ENCODE measurements at places on chromosomes 1 and 21.

GRCh38 chr21:19049567-19049966 lies 646.0 kb upstream of the TMPRSS15 start:
- DNase-seq, result no peak

DNA sequence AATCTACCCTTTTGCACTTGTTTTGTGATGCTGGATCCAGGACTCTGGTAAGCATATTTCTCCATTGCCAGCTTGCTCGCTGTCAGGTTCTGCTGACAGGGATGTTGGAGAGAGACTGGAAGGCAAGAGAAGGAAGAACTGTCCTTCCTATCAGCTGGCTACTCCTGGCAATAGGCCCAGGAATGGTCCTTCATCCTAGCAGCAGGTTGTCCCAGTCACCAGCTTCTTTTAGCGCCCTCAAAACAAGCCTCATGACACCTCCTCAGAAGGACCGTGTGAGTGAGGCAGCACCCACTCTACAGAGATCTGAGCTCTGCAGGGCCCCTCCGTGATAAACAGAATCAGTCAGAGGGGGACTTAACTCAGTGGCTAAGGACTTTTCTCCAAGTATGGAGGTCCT lies 33.1 kb upstream of the SLAMF9 start:
- no peak for DNase-seq

- DNase-seq, result no peak
These were observed 2.4 kb downstream of the NHLH2 start for GRCh38 chr1:115838431-115839028.

DNA sequence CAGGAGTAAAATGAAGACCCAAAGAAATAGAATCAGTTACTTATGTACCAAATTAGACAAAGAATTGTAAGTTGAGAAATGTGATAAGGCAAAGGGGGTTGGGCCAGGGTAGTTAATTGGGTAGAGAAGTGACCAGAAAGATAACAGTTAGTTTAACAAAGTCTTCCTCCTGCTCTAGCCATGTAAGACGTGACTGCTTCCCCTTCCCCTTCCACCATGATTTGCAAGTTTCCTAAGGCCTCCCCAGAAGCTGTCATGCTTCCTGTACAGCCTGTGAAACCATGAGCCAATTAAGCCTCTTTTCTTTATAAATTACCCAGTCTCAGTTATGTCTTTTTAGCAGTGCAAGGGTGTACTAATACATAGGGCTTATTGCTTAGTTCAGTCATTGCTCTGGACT lies 142.0 kb upstream of the PDE4B start:
- no peak for DNase-seq

DNA sequence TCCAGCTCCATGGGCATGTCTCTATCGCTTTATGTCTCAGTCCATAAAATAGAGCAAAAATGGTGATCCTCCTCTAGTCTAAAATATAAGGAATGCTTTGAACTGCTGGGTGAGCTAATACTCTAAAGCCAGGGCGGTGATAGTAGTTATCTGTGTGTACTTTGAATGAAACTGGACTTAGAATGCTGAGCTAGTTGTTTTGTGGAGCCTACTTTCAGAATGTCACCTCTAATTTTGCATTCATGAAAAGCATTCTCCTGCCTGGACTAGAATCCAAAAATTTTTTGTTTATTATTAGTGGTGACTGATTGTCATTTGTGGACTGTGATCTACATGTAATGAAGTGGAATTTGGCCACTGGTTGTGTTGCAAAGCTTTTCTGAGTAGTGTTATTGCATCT lies 241.6 kb upstream of the C1orf105 start:
- no peak for DNase-seq

- peak; percentile 74 for DNase-seq
These were observed 16.0 kb upstream of the PIGV start for GRCh38 chr1:26771643-26772321.

- DNase-seq, result no peak
These were observed 243.5 kb downstream of the KAZN start for GRCh38 chr1:14841951-14842350.

DNA sequence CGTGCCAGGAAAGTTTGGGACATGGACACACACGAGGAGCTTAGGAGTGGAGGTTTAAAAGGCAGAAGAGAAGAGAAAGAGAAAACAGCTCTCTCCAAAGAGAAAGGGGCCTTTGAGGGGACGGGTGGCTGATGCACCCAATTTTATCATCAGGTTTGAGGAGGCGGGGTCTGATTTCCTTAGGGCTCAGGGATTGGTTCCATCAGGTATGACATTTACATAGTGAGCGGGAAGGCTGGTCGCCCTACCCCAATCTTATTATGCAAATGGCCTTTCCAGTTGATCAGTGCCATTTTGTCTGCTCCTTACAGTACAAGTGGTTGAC lies 749.1 kb upstream of the TPTE start:
- no peak for DNase-seq

DNA sequence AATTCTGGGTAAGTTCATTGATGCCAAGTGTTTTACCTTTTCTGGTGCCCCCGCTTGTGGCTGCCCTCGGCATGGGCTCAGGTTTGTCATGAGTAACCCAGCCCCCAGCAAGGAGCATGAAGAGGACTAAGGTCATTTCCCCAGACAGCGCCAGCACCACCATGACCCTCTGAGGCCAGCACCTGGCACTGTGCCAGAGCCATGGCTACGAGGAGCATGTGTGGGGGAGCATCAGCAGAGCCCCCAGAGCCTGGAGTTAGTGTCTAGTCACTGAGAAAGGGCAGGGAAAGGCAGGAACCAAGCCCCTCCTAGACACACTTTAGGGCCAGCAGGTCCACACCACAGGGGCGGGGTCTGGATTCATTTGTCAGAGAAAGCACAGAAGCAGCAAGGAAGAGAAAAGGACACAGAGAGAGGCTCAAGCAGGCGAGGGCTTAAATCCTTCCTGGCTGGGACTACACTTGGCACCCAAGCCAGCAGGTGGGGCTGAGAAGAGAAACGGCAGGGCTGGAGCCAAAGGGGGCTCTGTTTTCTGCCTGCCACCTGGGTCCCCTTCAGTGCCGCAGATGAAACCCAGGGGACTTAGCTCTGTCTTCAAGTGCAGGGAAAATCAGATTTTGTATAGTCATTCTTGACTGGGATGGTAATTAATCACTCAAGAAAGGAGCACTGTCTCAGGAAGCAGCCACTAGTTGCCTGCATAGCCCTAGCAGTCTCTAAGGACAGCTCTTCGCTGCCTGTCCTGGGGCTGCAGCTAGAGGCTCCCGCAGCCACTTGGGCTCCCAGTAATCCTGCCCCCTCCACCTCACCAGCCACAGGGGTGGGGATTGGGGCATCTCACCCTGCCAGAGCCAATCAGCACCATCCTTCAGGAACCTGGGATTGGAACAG lies 79.6 kb upstream of the ZC3H12A start:
- DNase-seq, result no peak

DNA sequence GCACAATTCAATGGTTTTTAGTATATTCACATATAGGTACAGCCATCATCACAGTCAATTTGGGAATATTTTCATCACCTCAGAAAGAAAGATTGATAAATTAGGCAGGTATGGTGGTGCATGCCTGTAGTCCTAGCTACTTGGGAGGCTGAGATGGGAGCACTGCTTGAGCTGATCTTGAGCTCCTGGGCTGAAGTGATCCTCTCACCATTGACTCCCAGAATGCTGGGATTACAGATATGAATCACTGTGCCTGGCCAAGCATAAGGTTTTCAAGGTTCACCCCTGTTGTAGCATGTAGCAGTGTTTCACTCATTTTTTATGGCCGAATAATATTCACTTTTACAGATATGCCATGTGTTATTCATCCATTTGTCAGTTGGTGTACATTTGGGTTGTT lies 44.7 kb upstream of the MTF2 start:
- no peak for DNase-seq

GRCh38 chr1:42690477-42691156 lies 8.4 kb downstream of the YBX1 start:
- peak; percentile 38 for DNase-seq

DNA sequence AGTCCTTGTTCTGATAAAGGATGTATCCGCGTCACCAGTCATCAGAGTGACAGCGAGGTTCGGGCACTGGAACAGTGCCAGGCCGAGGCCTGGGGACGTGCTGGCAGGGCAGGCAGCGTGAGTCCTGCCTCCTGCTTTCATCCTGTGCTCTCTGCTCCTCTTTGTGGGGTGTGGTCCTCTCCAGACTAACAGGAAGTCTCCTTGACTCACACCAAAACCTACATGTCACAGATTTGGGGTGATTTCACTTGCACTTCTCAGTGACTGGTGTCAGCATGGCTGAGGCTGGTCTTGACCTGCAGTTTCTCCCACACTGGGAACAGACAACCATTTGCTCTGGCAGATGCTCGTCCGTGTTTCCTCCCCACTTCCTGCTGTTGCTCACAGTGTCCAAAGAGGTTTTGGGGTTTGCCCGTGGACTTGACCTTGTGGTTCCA lies 8.8 kb upstream of the NLRP3 start:
- DNase-seq, result no peak

GRCh38 chr1:203490607-203491006 lies 3.3 kb upstream of the OPTC start:
- DNase-seq, result no peak

DNA sequence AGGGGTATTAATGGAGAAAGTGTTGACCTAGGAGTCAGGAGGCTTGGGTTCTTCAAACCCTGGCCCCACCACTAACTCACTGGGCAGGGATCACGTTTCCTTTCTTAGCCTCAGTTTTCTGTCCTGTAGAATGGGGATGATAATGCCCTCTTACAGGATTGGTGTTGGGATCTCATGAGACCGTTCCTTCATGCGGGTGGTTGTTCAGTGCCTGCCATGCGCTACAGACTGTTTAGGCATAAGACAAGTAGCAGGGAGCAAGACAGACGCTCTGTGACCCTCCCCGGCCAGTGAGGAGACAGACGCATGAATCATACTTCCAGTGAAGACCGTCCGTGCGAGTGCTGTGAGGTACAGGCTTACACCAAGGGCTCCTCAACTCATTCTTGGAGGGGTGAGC lies 81.7 kb downstream of the MAN1C1 start:
- no peak for DNase-seq

DNA sequence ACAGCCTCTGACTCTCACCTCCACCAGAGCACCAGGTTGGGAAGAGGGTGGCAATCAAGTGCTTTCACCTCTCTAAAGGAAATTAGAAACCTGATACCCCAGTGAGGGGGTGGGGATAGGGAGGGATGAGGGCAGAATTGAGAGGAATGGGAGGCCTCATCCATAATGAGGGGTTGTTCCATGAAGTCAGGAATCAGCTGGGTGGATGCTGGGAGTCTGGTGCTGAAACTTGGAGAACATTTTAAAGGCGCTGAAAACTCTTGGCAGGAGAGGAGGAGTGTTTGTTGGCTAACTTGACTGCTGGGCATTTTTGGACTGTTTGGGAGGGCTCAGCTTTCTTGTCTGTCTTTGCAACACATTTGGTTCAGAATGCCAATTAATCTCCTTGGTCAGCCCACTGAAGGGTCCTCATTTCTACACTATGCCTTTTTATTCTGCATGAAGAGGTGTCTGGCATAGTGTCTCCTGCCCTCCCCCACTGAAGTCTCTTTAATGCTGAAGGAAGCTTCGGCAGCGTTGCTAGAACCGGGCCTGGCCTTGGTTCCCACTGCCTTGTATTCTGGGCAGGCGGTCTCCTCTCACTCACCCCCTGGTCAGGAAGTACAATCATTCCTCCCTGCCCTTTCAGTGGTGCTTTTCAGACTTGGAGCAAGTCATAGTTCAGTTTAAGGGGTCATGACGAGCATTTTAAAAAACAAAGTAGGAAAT lies 2.2 kb downstream of the PHGDH start:
- no peak for DNase-seq

DNA sequence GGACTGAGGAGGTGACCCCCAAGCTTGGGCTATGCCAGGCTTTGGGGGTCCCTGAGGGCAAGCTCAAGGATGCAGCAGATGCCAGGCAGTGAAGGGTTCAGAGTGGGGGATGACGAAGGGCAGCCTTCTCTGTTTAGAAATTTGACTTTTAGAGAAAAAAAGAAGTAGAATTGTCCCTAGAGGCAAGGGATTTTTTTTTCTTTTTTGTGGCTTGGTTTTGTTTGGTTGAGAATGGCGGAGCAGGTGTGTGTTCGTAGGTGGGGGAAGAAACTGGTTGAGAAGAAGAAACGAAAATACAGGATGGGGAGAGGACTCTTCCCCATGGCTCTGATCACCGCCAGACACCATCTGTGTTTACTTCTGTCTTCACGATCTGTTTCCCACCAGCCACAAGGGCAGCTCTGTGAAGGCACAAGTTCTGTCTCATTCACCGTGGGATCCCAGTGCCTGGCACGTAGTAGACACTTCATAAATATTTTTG lies 8.2 kb downstream of the PLA2G5 start:
- no peak for DNase-seq

GRCh38 chr1:207298186-207298585 lies 23.3 kb upstream of the CD55 start:
- no peak for DNase-seq

- DNase-seq, result peak; percentile 38
These were observed 267.3 kb upstream of the DUSP10 start for GRCh38 chr1:222009105-222009730.

DNA sequence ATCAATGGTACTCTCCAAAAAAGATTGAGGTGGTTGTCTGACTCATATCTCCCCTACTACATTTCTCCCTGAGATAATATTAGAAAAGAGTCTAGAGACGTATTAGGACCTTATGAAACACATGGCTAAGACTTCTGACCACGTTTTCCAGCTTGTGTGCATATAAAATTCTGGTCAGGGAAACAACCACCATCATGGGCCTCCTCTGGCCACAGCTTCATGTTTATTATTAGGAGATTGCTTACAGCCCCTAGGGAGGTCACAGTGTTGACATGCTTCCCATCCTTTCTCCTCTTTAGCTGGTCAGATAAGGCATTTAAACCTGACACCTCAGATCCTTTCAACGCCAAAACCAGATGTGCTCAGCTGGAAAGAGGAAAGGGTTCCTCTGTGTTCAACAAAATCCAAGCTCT lies 620.2 kb downstream of the PLPP3 start:
- DNase-seq, result no peak

DNA sequence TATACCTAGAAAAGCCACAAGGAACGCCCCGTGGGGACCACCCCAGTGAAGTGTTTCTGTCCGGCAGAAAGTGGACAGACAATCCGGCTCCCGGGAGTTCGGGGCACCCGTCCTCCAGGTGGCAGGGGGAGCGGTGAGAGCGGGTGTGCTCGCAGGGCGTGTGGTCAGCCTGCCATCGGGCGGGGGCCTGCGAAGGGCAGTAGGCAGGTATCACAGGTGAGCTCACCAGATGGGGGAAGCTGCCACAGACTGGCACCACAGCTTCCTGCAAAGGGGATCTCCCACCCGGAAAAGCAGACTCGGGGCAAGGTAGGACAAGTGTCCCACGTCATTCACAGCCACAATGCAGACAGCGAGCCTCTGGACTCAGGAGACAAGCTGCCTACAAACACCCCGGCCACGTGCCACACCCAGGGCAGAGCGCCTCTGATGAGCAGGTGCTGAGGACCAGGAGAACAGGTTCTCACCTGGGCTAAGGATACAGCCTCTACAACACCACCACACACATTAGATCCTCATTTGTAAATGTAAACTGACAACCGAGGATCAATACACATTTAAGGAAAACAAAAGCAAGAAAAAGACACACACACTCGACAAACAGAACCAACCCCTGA lies 36.4 kb downstream of the VPS26C start:
- peak; percentile 31 for DNase-seq

DNA sequence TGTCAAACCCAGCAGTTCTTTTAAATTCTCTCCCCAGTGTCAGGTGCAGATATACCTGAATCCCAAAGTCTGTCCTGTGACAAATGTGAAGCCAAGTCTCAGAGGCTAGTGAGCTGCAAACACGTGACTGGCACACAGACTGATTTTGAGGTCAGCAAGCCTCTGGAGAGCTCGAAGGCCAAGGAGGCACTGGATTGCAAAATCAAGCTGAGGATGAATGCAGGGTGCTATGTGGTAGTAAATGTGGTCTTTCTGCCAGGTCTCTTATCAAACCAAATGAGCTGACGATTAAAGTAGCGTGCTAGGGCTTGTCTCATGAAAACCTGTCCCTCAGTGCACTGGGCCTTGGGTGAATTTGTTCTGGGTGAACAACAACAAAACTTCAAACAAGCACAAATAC lies 20.6 kb downstream of the GPR3 start:
- peak; percentile 57 for DNase-seq

Data from epithelial cell of esophagus (primary cell).